ENCODE measurements at places on chromosomes 3 and 15.

- no peak for DNase-seq
These were observed 11.8 kb downstream of the AP3B2 start for GRCh38 chr15:82697735-82698407.

DNA sequence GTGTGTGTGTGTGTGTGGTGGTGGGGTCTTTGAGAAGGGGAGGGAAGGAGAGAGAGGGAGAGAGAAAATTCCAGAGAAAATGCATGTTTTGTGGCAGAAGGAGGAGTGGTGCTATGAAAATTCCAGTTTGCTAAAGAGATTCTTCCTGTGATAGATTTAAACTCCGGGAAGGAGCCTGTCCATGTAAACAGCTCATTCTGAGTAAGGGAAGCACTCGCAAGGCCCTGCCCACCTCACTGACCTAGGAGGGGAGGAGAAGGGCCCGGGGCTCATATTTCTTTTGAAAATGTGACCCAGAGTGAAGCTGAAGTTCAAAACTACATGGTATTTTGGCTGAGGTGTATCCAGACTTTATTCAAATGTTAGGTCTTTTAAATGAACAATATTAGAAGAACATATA is 41.3 kb downstream of the ADAMTSL3 start:
- DNase-seq = no peak

GRCh38 chr15:68984586-68984985 is 29.9 kb upstream of the NOX5 start:
- DNase-seq = no peak

DNA sequence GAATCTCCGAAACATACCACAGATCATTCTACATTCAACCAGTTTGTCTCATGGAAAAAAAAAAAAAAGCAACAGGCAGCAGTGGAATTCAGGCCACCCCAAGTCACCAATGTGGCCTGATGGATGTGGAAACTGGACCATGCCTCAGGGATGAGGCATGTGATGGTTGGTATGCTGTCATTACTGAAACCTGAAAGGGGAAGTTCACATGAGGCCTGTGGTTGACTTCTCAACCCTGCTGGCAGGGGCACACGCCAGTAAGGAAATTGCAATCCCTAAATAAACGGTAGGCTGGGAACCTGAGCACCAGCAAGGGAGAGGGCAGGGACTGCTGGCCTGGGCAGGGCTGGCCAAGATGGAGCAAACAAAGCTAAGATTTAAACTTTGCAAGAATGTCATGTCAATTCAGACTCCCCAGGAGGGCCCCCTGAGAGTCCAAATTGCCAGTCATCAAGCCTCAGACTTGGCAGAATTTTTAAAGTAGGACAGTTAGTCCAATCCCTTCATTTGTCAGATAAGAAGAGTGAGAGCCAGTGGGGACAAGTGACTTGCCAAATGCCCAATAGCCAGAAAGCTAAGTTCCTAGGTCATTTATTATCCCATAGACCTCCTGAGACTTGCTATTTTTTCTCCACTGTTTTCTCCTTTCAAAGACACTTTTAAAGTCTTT is 310.4 kb downstream of the ERC2 start:
- no peak for DNase-seq

GRCh38 chr3:3184876-3185275 is 5.4 kb upstream of the CRBN start:
- no peak for DNase-seq

GRCh38 chr15:74243431-74243830 is 7.3 kb downstream of the CCDC33 start:
- no peak for DNase-seq

DNA sequence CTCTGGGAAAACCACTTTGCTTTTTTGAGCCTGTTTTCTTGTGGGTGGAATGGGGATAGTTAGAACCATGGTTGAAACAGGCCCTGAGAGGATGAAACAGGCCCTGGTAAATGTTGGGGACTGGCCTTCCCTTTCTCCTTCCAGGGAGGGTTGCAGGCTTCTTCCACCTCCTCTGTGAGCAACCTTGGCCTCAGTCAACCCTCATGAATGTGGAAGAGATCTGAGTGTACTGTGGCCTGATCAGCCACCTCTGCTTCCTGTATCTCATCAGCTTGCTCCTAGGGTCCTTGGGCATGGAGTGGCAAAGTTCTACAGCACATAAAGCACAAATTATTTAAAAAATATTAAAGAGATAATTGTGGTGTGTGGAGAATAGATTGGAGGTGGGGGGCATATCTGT is 17.6 kb upstream of the TRH start:
- DNase-seq = no peak

- DNase-seq = no peak
These were observed 637 bp upstream of the CCNDBP1 start for GRCh38 chr15:43184407-43185124.

- no peak for DNase-seq
These were observed 98.4 kb downstream of the ECT2 start for GRCh38 chr3:172848910-172849309.

GRCh38 chr15:74631935-74632560 is 16.4 kb downstream of the CLK3 start:
- DNase-seq = no peak

- DNase-seq = no peak
These were observed 437.6 kb downstream of the FOXP1 start for GRCh38 chr3:71145954-71146353.

DNA sequence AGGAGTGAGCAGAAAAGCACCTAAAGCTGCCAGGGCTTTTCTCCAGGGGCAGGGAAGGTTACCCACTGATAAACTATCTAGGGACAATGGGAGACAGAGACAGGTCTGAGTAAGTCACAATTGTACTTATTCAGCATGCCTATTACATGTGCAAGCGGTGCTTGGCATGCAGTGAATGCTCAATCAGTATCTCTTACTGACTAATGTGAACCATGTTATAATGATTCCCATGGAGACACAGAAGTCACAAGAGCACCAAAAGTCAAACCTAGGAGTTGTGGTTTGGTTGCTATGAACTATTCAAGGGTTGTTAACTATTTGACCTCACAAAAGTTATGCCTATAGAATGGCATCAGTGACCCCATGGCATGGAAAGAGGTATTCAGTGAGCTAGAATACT is 50.0 kb upstream of the RASGRP1 start:
- no peak for DNase-seq

DNA sequence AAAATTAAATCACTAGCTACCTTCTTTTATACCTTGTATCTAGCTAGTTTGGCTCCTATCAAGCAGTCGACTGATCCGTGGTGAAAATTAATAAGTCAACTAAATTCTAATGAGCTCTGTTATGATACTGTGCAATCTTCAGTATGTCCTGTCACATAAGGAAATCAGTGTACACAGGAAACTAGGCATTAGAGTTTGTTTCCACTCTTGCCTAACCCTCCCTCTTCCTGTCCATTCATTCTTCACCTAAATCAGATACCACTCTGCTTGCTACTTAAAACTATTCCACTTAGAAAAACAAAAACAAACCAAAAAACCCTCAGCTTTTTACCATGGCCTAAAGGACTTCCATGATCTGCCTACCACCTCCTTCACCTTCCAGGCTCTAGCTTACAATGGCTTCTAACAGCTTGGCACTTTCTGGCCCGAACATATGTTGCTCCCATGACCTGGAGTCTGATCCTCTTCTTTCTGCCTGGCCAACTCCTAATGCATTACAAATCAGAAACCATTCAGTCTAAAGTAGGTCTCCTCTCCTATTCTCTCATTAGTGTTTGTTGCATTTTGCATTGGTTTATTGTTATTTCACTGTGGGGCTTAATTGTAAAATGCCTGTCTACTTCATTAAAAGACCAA is 7.9 kb downstream of the RFC4 start:
- DNase-seq = no peak

- no peak for DNase-seq
These were observed 39.3 kb downstream of the OXNAD1 start for GRCh38 chr3:16304061-16305010.

- DNase-seq = no peak
These were observed 6.9 kb downstream of the MAP1A start for GRCh38 chr15:43524254-43524845.

DNA sequence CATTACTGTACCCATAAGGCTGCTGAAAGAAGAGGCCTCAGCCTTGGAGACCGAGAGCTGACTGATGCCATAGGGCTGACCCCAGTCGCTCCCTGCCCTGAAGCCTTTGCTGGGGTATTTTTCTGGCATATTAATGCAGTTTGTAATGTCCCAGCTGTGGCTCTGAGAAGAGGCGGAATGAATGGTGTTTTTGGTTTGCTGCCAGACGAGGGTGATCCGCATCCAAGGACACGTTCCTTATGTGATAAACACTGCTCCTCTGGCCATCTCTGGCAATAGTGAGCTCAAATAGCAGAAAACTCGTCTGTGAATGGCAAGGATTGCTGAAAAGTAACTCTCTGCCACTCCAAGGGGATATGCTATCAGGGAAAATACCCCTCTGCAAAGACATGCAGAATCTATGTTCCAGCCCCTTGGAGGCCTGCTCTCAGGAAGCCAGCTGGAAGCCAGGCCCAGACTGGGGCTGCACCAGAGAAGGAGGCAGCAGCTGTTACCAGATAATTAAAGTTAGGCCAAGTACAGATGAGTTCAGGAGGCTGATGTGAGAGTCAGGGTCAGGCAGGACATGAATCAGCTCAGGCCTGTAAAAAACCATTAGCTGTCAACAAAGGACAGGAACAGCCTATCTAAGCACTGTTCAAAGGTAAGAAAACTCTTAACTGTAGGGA is 28.9 kb upstream of the KLHL6 start:
- DNase-seq = peak; percentile 44

DNA sequence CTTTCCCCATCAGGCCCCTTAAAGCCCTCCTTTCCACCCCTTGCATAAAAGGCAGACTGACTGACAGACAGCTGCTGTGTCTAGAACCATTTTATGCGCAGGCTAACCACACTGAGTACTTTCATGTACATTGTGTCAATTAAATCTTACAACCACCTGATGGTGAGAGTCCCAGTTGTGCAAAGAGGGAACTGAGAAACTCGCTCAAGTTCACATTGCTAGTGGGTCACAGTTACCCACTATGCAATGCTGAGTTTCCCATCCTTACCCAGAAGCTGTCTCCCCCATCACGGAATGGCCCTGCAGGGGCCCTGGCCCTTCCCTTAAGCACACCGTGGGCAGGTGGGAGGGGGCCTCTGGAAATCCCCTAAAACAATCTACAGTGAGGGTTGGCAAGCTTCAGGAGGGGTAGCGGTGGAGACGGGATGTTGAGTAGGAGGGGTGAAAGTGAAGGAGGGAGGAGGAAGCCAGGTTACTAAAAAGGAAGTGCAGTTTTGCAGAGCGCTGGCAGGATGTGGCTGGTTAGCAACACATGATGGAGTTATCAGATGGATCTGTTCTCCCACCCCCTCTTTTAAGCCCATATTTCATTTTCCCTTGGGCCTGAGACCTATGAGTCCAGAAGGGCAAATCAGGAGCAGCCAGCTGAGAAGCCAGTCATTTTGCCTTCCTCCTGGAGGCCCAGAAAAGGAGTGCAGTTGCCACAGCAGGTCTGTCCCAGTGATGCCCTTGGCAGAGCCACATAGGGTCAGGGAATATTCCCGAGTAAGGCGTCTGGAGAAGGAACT is 30.0 kb downstream of the STARD5 start:
- no peak for DNase-seq

DNA sequence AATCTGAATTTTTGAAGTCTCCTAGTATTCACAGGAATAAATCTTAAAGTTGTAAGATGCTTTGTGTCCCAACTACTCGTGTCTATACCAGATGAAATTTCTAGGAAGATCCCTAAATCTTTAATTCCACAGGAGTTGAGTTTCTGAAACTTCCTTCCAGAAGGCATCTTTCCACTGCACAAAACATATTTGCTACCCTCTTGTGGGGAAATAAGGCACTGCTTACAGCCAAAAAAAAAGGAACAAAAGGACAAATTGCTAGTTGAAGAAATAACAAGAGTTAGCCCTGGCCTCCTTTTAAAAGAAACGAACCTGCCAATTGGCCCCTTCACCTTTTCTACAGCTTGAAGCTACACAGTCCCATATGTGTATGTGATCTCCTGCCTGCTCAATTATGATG is 54.0 kb downstream of the TAFA4 start:
- no peak for DNase-seq

GRCh38 chr15:55627730-55628368 is 39.7 kb upstream of the PYGO1 start:
- DNase-seq = no peak

DNA sequence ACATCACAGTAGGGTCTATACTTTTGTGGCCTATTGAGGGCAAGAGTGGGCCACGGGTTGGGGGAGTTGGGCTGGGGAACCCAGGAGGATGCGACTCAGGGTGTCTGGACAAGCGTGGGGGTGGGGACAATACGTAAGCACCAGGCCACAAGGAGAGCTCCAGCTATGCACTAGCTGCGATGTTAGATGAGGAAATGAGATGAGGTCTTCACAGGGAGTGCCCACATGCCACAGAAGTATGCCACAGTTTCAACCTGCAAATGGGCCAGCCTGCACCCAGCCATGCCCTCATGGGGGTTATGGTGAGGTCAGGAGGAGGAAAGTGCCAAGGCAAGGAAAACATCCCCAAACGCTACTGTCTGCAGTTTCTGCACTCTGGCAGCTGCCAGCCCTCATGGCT is 30.5 kb downstream of the CACNA2D2 start:
- no peak for DNase-seq

DNA sequence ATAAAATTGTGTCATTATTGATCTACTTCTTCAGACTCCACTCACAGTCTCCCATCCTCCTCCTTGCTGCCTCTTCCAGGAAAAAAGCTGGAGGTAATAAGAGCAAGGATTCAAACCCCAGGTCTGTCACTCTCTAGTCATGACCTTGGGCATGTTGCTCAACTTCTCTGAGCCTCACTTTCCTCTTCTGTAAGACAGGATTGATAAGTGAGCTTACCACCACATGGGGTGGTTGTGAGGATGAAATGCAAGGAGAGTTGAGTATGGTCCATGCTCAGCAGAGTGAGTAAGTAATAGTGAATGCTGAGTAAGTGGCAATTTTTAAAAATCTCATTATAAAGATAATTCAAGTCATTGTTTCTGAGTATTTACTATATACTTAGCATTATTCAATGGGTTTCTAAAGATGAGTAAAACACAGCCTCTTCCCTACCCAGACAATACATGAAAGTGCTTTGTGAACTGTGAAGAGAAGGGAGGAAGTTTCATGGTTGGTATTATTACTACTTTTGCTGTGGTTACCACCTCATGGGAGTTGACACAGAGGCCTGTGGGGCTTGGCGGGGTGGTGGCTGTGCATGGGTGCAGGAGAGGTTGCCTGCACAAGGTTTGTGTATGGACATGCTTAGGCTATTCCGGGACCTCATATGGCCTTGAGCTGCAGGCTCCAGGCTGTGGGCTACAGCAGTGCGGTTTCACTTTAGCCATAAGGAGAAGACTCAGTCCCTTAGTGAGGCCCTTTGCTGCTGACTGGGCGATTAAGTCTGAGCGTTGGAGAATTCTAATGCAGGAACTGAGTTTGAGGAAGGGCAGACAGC is 30.0 kb downstream of the SLC6A11 start:
- no peak for DNase-seq

DNA sequence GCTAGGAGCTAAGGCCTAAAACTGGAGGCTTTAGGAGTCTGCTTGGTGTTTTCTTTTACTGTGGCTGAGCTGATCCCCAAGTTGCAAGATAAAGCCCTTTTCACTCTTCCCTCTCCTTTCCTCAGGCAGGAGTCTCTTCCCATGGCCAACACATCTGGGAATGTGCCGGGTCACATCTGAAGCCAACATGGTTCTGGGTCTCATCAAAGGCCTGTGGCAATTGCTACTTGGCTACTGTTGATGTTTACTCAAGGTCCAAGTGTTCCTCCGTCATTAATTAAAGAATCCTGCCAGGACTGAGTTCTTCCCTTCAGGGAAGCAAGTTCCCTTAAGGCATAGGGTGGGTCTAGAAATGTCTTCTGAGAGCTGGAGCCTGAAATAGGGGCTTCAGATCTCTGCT is 230.2 kb downstream of the GBE1 start:
- no peak for DNase-seq

GRCh38 chr15:73838831-73839426 is 34.4 kb upstream of the TBC1D21 start:
- DNase-seq = no peak
